Nephron progenitor cell (in vitro differentiated cells): ENCODE measurements at places on chromosomes 13 and 19.
A peak's percentile ranks its signal among the peaks of the same experiment; 100 is the strongest.

DNA sequence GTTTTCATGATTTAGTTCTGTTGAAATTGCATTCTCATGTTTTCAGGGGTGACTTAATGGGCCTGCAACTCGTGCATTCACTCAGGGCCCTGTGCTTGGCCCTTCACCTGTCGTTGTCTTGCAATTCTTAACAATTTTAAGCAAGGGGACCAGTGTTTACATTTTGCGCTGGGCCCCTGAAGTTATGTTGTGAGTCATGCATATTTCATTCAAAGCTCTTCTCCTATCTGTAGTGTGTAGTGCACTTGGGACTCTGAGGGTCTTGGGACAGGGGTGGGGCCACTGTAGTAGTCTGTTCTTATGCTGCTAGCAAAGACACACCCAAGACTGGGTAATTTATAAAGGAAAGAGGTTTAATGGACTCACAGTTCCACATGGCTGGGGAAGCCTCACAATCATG is 211.2 kb upstream of the RXFP2 start:
- DNase-seq, result no peak

- DNase-seq, result no peak
Observed at GRCh38 chr13:62997696-62998095, 1582.0 kb upstream of the PCDH20 start.

- no peak for DNase-seq
Observed at GRCh38 chr19:39017026-39017425, 15.3 kb downstream of the FBXO27 start.

DNA sequence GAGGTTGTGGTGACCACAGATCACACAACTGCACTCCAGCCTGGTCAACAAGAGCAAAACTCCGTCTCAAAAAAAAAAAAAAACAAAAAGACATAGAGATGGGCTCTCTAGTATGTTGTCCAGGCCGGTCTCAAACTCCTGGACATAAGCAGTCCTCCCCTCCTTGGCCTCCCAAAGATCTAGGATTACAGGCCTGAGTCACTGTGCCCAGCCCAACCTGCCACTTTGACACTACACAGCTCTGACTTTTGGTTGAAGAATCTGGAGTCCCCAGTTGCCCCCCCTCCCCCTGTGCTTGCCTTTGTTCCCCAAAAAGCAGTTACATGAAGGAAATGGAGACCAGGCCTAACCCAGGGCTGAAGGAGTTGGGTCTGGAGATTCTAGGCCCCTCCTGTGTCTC is 12.9 kb downstream of the CARM1 start:
- no peak for DNase-seq

DNA sequence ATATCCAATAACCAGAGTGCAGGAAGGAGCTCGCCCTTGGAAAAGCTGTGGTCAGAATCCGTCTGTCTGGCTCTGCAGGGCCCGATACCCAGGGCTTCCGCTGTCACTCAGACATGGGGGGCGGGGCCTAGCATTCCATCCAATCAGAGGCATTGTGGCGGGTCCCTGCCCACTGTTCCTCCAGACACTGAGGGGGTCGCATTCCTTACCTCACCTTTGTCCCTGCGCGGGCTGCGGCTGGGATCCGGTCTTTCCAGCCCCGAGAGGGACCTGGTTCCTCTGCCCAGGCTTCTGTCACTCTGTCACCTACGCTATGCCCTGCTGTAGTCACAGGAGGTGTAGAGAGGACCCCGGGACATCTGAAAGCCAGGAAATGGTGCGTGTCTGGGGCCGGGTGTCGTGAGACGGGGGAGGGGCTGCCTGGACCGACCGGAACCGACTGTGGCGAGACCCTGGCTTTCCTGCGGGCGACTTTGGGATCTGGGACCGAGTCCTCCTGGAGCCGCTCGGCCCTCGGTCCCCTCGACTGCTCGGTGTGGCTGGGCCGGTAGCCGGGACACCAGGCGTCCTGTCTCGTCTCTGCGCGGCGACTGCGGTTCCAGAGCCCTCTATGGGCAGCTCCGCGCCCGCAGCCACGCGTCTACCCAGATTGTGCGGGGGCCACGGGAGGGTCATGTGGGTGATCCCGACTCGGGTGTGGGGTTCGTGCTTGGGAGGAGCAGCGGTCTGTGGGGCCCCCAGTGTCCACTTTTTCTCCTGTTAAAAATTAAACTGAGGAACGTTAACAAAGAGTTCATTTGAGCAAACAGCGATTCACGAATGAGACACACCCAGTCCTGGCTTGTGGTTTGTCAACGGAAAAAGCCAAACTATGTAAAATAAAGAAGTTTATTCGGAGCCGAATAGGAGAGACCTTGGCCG is at the start of gene ZNF69:
Gene ZNF69, plus strand, starts transcription at position 172 of the 921 bp plus-strand sequence. Its CDS starts 142 bp downstream, at position 314.
- DNase-seq, result peak; percentile 94

DNA sequence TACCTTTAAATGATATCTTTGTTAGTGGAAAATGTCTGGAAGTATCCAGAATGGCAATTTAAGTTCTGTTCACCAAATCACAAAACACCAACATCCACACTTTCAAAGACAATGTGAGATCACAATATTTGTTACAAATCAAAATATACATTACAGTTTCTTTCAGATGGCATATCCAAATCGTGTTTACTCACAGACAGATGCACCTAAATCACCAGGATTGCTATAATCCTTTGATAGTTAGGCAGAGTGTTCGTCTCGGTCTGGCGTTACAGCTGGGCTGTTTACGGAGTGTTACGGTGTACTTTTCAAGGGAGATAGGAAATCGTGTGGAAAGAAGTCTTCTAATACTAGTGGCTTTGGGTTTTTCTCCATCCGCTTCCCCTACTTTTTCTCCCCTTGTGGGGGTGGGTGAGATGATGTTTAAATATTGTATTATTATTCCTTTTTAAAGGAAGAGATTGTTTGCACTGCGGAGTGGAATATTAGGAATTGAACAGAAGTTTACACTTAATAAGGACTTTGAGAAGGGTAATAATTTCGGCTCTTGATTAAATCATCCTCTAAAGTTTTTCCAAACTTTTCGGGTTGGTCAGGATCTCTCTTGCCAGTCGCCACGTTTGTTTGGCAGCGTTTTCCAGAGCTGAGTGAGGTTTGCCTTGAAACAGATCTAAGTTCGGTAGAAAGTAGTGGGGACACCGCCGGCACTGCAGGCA is 1.8 kb downstream of the MAB21L1 start:
- DNase-seq, result peak; percentile 2

DNA sequence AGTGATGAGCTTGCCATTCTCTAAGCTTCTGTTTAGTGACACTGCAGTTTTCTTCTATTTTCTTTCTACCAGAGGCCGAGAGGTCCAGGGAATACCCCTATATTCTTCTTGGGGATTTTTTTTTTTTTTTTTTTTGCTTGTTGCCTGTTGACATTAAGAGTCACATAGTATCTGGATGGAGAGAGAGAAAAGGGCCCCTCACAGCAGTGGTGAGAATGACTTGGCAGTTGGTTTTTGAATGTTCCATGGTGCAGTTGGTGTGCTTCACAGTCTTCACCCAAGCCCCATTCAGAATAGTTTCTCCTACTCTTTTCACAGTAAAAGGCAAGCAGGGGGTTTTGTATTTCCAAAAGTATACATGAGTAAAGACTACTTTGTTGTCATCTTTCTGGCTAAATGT is 577.9 kb downstream of the LMO7 start:
- no peak for DNase-seq

GRCh38 chr19:45638930-45639729 is at the start of gene EML2:
EML2 (minus strand) TSS chr19:45639397; CDS start chr19:45639376, 21 bp downstream.
- DNase-seq, result peak; percentile 83

DNA sequence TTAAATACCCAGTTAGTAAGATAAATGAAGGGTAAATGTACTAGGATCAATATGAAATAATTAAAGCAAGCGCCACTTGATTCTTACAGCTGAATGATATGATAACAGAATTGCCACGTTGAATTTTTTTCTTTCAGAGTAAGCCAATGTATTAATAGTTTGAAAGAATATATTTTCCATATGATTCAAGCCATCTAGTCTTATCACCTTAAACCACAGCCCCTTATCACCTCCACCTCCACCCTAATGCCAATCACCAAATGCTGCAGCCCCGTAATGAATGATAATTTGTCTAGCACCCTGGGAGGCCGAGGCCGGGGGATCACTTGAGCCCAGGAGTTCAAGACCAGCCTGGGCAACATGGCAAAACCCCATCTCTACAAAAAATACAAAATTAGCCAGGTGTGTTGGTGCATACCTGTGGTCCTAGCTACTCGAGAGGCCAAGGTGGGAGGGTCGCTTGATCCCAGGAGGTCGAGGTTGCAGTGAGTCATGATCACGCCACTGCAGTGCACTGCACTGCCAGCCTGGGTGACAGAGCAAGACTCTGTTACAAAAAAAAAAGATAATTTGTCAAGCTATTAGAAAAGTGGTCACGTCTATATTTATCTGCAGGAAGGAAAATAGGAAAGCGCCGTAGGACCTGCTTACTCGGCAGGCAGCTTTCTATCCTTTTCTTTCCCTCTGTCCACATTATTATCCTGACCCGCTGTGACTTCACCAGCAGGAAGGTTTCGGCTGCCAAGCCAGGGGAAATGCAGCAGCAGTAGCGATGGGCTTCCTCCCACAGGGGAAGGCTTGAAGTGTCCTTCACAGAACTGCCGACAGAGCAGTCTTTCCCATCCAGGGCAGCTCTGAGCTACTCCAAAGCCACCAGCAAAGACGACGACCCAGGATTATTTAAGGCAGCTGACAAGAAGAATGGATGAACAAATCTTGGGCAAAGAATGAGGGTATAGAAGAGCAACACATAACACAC is 19.7 kb upstream of the CLN5 start:
- no peak for DNase-seq

- no peak for DNase-seq
Observed at GRCh38 chr13:37263871-37264270, 158.4 kb upstream of the CSNK1A1L start.

DNA sequence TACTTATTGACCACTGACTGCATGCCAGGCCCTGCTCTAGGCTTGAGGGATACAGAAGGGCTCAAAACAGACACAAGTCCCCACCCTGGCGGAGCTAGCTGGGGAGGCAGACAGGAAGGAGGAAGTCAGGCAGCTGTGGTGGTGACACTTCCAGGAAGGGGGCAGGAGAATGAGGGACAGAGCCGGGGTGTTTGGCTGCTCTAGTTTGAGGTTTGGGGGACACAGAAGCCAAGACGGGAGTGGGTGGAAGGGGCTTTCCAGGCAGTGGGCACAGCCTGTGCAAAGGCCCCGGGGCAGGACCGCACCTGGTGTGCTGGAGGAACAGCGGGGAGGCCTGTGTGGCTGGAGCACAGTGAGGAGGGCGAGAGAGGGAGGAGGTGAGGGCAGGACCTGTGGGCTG is 4.0 kb downstream of the MRPL54 start:
- DNase-seq, result no peak

GRCh38 chr13:50664951-50665350 is 178.5 kb downstream of the DLEU7 start:
- no peak for DNase-seq
